ENCODE measurements at places on chromosomes 2 and 18.
A peak's percentile ranks its signal among the peaks of the same experiment; 100 is the strongest.

DNA sequence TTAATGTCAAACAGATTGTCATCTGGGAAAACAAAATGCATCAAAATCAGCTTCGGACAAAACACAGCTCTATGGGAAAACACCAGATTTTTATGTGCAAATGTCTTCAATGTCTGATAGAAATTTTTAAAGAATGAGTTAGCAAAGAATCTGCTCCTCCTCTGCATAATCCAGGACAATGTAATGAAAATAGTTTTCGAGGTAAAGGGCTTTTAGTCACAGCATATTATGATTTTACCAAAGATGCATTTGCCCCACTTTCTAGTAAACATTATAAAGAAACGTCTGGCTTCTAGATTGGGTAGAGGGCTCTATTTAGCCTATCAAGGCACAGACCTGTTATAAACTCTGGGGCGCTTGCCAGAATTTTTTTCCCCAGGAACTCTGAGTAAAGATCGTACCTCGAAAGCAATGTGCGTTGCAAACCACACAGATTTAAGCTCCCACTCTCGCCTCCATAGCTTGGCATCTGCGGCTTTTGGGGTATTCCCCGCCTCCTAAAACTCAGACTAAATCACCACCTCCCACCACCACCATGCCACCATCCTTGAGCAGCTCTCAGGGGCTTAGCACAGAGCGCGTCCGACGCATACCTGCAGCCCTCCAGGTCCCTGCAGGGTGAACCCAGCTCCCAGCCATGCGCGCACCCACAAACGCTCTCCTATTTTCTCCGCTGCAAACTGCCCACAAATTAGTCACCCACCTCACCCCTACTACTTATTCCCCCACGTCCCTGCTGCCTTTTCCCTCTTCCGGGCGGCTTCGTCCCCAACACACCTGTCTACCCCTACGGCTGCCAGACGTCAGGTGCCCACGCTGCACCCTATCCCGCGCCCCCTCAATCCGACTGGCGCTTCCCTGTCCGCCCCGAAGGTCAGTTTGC lies 829 bp downstream of the ACVR1C start:
- DNase-seq = peak; percentile 24

DNA sequence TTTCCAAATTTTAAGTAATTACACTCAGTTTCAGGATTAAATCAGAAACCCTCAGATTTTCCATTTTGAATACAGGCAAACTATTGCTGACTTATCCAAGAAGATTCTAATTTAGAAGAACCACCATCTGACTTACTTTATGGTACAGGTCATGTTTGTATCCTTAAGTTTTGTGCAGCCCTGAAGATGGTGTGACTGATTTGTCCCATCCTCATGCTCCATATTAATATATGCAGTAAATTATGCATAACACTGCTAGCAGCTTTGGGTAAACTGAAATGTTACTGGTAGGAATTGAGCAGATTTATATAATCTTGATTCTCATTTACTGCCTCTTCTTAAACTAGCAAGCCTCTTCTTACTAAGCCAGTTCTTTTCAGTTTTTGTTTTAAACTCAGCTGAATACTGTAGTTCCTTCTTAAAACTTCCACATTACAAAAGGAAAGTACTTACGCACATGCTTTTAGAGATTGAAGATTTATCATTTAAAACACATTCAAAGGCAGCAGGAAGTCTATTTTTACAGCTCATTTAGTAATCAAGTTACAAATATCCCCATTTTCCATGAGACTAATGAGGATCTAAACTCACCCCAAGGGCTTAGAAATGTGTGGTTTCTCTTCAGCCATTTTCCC lies 25.7 kb downstream of the MEX3C start:
- no peak for DNase-seq

DNA sequence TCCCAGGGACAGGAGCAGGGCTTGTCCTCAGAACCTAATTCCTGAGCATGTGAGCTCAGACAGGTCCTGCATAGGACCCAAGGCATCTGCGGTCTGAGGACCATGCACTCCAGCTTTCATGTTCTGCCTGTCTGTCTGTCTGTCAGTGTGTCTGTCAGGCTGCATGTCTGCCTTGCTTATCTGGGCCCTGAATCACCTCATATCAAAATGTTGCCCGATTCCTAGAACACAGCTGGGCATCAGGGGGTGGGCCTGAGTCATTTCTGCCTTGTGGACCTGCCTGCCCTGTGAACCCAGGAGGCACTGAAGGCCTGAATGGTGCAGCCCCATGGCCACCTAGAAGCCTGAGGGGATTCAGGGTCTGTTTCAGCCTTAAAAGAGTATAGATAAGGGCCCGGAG lies 22.1 kb downstream of the INHBB start:
- DNase-seq = no peak

- DNase-seq = no peak
Measured at GRCh38 chr2:226657340-226658053, 142.1 kb downstream of the IRS1 start.

DNA sequence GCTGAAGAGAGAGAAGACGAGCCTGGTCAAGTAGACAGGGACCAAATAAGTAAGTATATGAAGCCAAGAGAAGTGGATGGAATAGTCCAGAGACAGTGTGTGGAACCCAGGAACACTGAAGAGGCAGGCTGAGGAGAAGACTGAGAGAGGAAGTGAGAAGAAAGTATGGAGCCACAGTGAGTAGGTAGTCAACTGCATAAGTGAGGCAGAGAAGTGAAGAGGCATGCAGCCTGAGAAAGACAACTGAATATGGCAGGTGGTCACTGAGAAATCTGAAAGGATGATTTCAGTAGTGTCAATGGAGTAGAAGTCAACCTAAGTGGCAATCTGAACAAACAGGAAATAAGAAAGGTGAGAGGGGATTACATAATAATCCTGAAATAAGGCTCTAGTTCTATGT lies 55.4 kb downstream of the CWC22 start:
- no peak for DNase-seq
